ENCODE measurements at places on chromosomes 7 and 10.
A peak's percentile ranks its signal among the peaks of the same experiment; 100 is the strongest.

- peak; percentile 24 for DNase-seq
Observed at GRCh38 chr10:110774069-110775019, 97.4 kb upstream of the PDCD4 start.

DNA sequence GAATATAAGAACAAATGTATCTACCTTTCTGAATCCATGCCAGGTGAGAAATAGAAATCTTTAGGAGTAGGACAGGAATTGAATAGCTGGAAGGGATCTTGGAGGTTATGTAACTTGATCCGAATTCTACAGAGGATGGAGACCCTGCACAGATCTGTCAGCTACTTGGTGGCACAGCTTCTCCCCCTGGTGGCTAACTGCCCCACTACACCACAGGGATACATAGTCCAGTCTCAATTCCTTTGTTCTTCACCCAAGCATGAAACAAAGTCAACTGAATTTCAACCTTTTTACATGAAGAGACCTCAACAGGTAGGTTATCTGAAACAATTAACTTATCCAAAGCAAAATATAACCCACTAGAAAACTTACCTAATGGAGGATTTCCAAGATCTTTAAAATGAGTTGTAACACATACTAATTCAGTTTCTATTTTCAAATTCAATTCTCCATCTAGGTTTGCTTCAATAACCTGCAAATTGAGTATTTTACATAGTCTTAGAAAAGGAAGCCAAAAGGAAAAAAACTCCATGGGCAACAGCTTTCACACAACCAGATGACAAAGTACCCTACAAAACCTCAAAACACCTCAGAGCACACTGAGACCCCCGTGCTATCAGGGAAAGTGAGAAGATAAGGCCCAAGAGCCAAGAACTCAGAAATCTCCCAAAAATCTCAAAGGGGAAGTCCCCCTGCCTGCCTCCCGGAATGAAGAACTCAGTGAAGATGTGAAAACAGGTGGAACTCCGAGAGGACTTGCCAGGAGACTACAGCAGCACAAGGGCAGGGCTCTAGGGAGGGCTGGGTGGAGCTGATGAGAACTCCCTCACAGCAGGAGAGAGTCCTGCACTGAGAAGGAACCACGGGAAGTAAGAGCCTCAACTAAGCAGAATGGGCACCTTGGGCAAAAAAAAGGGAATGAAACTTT is 10.3 kb downstream of the HUS1 start:
- DNase-seq = peak; percentile 33

DNA sequence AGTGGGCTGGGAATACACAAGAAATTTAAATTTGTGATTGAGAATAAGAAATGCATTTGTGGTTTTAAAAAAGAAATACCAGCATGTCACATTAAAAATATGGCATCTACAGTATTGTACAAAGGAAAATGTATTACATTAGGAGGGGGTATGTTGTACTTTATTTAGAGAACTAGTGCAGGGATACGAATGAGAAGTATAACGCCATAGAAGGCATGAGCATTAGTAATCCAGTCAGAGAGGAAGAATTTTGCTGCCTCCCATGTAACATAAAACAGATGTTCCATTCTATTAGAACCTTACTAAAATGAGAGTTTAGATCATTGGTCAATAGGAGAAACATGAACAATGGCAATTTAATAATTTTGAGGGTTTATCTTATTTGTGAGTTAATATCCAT is 182.2 kb downstream of the ADK start:
- DNase-seq = no peak

DNA sequence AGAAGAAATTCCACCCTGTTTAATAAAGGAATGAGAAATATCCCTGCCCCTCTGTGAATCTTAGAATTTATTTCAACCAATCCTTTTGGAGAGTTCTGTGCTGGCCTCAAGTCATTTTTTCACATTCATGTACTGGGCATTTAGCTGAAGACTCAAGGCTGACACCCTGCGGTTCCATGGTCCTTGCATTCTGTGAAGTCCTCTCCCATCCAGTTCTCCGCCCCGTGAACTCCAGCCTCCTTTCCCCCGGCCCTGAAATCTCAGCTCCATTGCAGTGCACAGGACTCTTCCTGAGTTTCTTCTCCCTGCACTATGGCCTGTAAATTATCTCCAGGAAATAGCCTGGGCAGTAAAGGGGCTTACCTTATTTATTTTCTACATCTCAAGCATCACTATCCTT is 183.0 kb upstream of the KCND2 start:
- no peak for DNase-seq

DNA sequence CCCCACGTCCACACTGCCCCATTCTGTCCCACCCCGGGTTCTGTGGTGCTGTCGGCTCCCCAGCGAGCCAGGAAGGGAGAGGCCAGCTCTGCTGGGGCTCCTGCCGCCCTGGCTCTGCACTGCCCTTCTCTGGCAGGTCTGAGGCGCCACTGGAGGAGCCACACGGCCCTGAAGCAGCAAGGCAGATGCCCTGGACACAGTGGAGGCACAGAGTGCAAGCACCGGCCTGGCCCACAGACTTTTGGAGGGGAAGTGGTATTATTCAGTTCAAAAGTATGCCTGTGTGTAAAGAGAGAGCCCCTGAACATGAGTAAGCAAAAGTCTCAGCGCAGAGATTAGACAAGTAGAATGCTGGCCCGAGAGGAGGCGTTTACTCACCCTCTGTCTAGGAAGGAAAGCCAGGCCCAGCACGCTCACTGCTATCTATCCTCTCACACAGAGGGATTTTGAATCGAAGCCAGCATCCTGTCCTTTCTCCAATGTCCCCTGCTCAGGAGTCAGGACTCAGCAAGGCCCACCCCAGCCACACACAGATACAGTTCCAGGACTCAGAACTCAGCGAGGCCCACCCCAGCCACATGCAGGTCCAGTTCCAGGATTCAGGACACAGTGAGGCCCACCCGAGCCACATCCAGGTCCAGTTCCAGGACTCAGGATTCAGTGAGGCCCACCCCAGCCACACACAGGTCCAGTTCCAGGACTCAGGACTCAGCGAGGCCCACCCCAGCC is 115.0 kb downstream of the EGFR start:
- DNase-seq = no peak

DNA sequence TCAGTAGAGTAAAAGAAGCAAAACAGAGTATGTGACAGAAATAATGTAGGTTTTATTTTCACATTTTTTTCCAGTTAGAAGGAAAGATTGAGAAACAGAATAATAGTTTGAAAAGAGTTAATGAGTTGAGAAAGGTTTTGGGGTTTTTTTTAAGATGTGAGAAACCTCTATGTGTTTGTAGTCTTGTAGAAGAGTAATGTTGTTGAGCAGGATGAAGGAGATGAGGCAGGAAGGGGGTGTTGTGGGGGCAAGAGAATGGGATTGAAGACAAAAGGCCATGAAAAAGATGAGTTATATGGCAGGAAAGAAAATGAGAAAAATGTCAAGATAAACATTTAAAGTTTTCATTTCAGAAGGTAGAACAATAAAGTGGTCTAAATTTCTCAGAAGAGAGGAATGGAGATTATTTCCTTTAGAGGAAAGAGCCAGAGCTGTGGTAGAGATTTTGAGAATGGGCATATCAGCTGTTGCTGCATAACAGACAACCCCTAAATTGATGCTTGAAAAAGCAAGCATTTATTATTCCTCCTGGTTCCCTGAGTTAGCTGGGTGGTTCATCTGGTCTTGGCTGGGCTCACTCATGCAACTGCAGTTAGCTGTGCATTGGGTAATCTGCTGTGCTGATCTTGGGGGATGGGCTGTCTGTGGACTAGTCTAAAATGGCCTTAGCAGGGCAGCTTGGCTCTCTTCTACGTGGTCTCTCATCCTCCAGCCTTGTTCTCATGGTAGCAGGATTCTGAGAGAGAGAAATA is 27.1 kb downstream of the PCGF5 start:
- no peak for DNase-seq

DNA sequence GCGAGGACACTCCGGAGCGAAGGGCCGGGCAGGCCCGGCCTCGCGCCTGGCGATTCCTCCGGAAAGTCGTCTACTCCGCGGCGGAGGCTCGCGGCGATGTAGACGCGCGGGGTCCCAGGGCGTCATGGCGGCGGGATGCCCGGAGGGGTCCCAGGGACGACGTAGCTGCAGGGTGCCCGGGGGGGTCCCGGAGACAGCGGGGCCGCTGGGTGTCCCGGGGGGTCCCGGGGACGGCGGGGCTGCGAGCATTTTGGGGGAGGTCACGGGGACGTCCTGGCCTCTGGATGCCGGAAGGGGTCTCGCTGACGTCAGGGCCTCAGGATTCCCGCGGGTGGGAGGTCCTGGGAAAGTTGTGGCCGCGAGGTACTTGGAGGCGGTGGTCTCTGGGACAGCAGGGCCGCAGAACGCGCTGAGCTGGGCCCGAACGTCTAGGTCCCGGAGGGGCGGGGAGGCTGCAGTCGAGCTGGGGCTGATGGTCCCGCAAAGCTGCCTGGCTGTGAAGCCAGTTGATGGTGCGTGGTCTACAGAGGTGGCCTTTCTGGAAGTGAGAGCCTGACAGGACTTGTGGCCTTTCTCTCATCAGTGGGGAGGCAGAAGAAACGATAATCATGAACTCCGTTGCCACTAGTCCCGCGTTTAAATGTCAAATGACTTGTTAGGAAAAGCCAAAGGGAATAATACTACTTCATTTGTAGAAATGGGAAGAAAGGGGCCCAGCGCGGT is 637 bp downstream of the HSPA14 start:
- DNase-seq = no peak

GRCh38 chr7:93890041-93890463 is 501 bp downstream of the TFPI2 start:
- no peak for DNase-seq

GRCh38 chr10:34526186-34526585 is 288.9 kb downstream of the PARD3 start:
- no peak for DNase-seq

GRCh38 chr10:101208543-101208942 is 20.7 kb downstream of the LBX1 start:
- no peak for DNase-seq

DNA sequence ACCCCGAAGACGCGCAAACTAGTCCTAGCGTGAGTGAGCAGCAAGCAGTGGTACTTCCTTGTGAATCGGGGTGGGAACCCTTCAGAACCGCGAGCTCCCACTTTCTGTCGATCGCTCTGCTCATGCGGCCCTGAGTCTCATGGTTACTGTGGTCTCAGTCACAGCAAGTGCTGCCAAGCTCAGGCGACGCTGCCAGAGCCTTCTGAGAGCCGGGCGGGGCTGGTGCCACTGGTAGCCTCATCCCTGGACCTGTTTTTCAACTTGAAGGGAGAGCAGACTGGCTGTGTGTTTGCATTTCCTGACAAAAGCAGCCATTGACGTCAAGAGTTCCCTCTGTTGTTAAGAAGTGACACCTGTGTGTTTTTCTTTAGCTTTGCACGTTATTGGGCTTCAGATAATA is 32.9 kb upstream of the BHLHA15 start:
- DNase-seq = no peak

GRCh38 chr7:25900877-25901276 is 251.1 kb upstream of the NFE2L3 start:
- no peak for DNase-seq

DNA sequence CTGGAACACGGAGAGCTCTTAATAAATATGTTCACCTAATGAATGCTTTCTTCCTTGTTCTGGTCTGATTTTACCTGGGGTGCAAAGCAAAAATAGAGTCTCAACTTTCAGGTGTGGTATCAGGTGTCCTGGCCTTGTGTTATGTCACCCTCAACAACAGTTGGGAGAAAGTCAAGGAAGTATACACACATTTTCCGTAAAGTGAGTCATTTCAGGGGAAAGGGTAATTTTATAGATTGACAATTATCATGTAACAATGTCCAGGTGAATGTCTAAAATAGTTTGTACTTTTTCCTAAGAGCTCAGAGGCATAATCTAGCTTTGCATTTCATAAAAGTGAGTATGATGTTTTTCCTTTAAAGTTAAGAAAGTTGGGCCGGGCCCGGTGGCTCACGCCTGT is 287.4 kb downstream of the SKIDA1 start:
- DNase-seq = no peak

DNA sequence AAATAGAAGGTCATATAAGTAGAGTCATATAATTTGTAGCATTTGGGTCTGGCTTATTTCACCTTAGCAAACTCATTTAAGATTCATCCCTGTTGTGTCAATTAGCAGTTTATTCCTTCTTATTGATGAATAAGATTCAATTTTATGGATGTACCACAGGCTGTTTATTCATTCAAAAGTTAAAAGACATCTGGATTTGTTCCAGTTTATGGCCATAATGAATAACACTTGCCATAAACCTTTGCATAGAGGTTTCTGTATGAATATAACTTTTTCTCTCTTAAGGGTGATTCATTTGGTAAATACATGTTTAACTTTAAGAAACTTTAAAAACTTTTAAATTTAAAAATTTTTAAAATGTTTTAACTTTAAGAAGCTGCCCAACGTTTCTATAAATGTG is 66.4 kb downstream of the CPED1 start:
- no peak for DNase-seq

DNA sequence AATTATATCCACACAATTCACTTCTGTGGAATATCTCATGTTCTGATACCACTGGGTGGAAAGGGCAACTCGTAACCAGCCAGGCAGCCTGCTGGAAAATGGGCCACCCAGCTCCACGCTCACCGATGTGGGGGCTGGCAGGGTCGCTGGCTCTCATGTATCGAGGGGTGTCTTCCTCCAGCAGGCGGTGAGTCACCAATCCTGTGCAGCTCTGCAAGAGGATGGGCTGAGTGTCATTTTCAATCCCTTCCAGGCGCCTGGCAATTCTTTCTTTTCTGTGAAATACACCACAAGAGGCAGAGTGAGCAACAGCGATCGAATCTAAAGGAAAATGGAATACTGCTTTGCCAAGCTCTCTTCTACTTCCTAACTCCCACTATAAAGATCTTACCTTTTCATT is 80.1 kb downstream of the SVIL start:
- DNase-seq = no peak

DNA sequence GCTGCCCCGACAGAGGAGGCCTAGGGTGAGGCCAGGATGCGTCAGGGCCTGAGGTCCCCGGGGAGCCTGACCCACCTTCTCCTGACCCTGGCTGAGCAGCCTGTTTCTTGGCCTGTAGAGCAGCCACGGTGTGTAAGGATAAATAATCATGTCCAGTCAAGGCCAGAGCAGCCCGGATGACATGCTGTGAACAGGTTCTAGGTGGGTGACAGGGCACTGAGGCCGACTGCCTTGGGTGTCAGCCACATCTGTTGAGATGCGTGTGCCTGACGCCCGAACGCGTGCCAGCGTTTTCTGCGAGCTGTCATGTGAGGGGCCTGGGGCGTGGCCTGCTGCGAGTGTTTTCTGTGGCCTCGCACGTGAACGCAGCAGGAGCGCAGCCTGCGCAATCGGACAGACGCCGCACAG is 118.3 kb downstream of the FAM53B start:
- DNase-seq = no peak

DNA sequence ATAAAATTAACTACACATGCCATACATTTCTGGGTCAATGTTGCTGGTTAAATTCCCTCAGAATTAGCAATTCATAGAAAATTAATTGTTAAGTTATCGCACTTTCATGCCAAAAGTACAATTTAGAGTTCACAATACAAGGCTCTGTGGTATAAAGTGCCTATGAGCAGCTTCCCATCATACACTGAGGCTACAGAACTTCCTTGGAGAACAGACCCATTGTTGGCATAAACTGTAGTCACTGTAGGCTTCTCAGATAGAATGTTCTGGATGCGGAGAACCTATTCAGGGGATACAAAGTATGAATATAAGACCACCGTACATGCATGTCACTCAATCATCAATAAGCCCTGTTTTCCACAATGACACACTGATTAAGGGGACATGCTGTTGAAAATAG is 9.0 kb upstream of the PON3 start:
- DNase-seq = no peak
